ENCODE measurements at places on chromosomes 5 and 9.

- DNase-seq, result no peak
These were observed 4.1 kb downstream of the SWI5 start for GRCh38 chr9:128280084-128280622.

- DNase-seq, result no peak
These were observed 10.4 kb upstream of the PPARGC1B start for GRCh38 chr5:149719666-149720065.

GRCh38 chr9:20289423-20290010 is 332.8 kb downstream of the MLLT3 start:
- DNase-seq, result no peak

GRCh38 chr5:134459010-134459403 is 47.3 kb upstream of the CDKN2AIPNL start:
- no peak for DNase-seq

- no peak for DNase-seq
These were observed 6.0 kb upstream of the SIL1 start for GRCh38 chr5:139204196-139204595.

DNA sequence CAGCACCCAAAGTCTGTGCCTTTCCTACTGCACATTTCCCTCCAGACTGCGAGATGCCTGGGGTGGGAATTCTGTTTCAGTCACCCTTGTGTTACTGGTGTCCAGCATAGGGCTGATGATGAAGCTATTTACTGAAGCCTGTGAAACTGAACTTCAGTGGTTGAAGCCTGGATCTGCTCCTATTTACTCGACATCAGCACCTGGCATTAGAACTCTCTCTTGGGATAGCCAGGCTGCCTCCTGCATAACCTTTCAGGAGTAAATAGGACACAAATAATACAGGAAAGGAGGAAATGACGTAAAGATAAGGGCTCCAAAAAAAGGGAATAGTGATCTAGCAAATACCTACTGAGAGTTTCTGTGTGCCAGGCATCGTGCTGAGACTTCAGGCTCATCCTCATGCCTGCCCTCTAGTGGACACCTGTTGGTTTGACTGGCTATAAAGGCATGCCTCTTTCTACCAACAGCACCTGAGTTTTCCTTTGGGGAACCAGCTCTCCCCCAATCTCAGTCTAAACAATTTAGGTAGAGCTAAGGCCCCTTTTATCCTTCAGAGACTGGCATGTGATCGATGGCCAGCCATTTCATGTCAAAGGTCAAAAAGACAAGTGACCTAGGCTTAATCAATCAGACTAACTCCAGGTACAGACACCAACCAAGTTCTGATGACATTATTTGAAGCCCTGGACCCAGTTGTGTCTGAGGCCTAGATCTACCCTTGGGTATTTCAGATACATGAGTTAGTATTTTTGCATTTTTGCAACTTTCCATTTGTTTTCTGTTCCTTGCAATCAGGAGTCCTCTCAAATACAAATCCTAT is 192.1 kb upstream of the TRIM32 start:
- no peak for DNase-seq

- no peak for DNase-seq
These were observed 140.8 kb downstream of the CDH6 start for GRCh38 chr5:31334061-31334860.

- no peak for DNase-seq
These were observed 59.5 kb upstream of the ITGA1 start for GRCh38 chr5:52728224-52728623.

DNA sequence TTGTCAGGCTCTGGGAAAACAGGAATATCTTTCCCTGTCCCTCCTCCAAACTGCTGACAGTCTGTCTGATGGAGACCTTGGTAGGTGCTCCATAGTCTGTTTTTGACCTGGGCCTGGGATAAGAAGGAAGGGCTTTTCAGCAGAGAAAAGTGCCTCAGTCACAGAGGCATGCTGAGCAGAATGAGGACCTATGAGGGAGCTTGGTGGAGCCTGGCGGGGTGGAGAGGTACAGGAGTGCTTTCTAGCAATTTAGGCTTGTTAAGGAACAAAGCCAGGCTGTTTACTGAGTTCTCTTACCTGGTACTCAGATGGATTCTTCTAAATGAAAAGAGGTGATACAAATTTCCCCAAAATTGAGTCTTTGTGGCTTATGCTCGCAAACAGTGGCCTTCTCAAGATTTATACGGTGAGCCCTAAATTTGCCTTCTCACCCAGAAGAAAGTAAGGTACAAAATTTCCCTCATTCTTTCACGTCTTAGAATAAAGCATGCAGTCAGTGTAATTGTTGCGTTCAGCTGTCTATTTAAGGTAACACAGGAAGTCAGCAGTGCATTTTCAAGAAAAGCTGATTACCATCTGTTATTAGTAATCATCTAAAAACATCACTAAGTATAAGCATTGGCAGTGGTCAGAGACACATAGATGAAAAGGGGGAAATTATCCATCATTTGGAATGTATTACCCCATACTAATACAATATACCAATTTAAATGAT is 28.6 kb upstream of the IL13 start:
- DNase-seq, result no peak

GRCh38 chr9:124038790-124039633 is 27.4 kb downstream of the LHX2 start:
- DNase-seq, result no peak

DNA sequence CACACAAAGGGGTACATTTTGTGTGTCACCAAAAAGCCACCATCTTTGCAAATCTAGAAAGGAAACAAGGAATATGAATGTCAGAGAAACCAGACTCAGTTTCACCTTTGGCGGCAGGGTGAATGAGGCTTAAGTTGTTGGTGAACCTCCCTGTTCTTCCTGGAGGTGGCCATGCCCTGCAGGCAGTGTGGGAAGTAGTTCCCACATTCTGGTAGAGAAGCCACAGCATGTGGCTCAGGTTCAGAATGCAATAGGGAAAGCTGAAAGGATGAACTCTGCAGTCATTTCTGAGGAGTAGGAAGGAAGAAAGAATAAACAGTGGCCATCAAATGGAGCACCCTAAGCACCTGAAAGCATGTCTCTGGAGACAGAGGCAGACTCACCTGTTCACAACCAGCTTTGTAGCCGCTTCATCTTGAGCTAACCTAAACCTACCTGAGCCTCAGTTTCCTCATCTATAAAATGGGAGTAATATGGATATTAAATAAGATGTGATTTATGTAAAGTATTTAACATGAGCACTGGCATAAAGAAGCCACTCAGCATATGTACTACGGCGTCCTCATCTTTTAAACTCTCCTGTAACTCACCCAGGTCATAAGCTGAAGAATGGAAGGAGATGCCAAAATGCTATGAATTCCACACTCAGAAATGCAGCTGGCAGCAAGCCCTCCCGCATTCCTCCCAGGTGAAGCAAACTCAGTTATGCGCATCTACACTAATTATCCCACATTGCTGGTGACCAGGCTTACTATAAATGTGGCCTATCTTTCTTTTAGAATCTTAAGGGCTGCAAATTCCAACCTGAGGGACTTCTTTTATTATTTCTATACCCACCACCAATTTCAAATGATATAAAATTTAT is 86.0 kb downstream of the ZNF608 start:
- DNase-seq, result no peak

DNA sequence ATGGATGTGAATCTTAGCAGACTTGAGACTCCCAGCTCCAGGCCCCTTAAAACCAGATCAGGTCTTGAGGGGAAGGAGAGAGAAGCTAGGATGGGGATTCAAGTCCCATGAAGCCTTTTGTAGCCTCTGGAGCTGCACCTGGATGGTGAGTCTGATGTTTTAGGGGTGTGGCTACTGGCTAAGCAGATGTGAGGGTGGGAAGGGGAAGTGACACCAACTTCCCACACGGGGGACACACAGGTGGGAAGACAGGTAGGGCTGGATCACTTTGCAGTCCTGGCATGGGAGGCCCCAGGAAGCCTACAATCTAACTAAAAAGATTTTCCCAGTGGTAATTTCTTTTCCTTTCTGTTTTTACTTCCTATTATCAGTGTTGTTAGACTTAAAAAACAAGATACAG is 38.7 kb upstream of the UBAP2 start:
- no peak for DNase-seq

GRCh38 chr5:56598941-56599340 is 216.4 kb upstream of the MAP3K1 start:
- no peak for DNase-seq

GRCh38 chr5:91332267-91333045 is 50.7 kb downstream of the ARRDC3 start:
- no peak for DNase-seq

- DNase-seq, result no peak
These were observed 12.4 kb downstream of the ANKH start for GRCh38 chr5:14859150-14859549.

- DNase-seq, result no peak
These were observed 1731.9 kb upstream of the CDH9 start for GRCh38 chr5:28770307-28770706.

- DNase-seq, result no peak
These were observed 82.1 kb downstream of the DPYSL3 start for GRCh38 chr5:147427521-147428401.

DNA sequence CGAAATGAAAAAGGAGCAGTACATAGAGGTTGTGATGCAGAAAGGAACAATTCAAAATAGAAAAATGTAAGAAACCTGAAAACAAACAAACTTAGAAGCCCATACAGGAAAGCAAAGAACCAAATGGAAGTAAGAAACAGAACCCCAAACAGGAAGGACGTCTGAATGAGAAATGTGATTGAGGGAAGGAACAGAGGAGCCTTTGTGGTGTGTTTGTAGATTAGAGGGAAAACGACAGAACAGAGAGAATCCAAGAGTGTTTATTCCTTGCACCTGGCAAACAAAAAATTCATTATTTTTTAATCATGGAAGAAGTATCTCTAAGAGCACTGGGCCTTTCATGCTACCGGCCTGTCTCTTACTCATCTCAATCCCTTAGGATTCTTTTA is 67.8 kb upstream of the ZSWIM6 start:
- no peak for DNase-seq

GRCh38 chr9:16407617-16408016 is 462.9 kb downstream of the BNC2 start:
- no peak for DNase-seq

GRCh38 chr5:169904508-169904907 is 75.8 kb downstream of the INSYN2B start:
- DNase-seq, result no peak

DNA sequence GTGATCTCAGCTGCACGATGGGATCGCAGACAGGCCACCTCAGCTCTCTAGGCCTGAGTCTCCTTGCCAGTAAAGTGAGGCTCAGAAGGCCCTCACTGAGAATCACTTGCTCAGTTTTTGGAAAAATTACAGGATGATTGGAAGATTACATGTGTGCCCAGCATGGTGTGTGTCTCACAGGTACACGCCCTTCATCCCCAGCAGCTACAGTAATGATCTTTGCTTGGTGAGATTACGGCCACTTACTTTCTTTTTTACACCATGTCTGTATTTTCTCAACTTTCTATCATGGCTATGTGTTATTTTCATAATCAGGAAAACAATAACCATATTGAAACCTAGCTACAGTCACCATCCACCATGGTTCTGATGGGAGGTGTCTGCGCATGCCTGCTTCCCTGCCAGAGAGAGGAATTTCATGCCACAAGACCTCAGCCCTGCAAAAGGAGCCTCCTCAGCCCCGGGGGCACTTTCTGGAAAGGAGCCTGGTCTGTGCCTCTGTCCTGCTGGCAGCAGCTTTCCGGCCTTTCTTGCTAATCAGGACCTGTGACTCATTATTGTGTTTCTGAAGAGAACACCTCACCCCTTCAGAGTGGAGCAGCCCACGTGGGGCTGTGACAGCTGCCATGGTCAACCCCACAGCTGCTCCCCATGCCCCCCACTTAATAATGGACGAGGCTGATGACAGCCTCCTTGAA is 64.2 kb upstream of the OLFM1 start:
- DNase-seq, result no peak

DNA sequence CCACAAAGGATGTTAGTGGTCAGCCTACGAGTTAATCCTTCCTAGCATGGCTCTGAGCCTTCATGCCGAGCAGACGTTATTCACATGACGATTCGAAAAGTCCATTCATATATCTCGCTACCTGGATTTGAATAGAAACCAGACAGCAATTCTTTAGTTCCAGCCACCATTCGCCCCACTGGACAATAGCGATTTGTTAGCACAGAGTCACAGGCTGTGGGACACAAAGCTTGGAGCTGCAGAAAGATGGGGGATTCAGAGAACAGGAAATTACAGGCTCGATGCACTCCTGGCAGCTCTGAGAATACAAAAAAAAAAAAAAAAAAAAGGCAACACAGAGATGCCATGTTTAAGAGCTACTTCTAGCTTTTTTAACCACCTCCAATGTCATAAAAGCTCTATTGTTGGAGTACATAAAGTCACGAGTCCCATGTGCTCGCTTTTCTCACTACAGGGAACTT is 110.7 kb downstream of the NR6A1 start:
- DNase-seq, result no peak

GRCh38 chr9:81028504-81028903 is 660.8 kb downstream of the TLE1 start:
- no peak for DNase-seq

DNA sequence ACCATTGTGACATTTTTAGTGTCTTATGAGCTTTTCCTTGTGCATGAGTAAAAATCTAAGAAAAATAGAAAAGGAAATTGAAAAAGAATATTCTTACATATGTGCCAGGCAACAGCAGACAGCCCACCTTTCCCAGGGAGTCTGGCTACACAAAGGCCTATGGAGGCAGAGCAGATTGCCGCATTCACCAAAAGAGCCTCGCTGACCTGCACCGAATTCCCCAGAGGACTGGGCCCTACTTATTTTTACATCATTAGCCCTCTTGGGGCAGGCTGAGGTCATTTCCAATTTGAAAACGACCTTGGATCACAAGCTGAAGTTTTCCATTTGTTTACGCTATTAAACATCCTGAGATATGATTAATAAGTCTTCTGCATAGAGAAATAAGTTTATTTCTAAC is 66.2 kb upstream of the WDR41 start:
- no peak for DNase-seq

GRCh38 chr9:98539954-98540353 is 168.8 kb downstream of the GABBR2 start:
- no peak for DNase-seq

DNA sequence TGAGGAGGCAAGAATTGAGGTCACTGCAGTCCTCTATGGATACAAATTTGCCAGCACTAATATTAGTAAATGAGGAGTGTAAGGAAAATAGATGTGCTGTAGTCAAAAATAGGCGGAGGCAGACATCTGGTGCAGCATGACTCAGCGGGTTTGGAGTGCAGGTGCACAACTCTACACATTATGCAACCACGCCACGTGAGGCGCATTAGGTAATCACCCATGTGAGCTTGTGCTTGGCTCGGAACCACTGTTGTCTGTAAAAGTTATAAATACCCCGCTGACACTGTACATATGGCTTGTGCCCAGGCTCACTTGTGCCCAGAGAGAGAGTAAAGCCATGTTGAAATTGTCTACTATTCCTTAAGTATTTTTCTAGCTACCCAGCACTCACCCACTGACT is 623.5 kb upstream of the NUDT12 start:
- DNase-seq, result no peak

DNA sequence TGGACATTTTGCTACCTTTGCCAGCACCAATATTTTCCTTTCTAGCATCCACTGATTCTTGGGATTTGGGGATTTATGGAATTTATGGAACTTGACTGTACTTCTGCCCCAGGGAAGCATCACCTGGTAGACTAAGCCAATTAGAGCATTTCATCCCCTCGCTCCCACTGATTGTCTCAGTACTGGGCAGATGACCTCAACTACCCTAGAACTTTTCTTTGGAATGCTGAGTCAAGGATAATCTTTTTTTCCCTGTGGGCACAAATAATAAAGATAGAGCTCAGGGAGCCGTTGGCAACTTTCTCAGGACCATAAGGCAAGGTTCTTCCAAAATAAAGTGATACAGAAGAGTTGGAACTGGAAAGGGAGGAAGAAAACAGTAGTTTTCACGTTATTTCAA is 438.4 kb downstream of the PLK2 start:
- no peak for DNase-seq

GRCh38 chr5:10288592-10289219 is 19.0 kb downstream of the CMBL start:
- peak; percentile 54 for DNase-seq
